ENCODE measurements at places on chromosomes 7 and 10.

DNA sequence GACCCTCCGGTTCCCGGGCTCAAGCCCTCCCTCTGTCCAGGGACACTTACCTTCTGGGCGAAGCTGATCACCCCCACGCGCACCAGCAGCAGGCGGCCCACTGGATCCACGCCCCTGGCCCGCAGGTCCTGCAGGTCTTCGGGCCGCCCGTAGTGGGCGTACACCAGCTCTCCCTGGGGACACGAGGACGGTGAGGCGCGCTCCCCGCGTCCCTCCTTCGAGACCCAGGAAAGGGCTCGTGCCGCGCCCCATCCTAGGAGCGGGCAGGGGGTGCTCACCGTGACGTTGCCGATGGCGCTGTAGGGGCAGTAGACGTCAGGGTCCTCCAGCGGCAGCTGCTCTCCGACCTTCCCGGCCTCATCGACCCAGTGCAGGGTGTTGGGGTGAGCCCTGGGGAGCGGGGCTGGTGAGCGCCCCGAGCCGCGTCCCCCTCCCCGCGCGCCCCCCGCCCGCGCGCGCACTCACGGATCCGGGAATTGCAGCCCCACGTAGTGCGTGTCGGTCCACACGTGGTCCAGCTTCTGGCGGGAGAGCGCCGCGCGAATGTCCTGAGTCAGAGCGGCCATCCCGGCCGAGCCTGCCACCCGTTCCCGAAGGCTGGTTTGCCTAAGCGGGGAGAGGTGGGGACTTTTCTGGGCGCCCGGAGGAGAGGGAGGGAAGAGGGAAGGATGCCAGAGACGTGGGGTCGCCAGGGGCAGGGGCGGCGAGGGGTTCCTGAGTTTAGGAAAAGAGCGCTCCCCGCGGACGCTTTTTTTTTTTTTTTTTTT, 8.2 kb downstream of the TFR2 start:
- no peak for DNase-seq

GRCh38 chr7:78037603-78038002, 239.0 kb downstream of the PHTF2 start:
- no peak for DNase-seq

DNA sequence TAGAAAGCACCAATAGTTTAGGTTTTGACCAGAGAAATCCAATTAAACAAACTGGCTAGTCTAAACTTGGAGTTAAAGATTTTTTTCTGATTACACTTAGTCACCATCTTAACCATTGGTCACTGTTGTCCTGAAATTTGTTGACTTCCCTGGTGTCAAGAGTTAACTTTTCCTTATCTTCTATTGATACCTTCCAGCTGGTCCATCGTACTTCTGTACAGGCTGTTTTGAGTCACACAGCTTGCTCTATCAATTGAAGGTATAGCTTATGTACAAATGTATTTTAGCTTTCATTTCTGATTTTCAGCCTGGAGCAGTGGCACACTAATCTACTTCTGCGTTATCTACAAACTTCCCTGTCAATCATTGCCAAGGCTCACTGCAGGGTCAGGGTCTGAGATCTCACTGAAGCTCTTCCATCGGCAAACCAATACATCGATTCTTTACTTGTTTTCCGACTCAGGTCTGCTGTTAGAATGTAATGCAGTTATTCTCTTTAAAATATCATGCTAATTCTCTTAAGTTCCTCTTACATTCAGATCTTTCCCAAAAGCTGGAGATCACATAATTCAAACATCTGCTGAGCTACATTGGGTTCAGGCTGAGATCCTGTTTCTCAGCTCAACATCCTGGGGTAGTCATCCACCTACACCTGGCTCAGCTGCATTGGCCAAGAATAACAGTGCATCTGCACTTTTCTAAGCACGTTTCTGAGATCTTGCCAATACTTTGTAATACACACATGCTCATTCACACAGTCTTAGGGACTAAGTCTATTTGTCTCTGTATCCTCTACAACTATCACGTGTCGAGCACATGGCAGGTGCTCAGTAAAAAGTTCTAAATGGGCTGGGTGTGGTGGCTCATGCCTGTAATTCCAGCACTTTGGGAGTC, 11.3 kb downstream of the MRPS33 start:
- no peak for DNase-seq

- DNase-seq = no peak
These were observed 105.0 kb downstream of the KMT2C start for GRCh38 chr7:152330827-152331226.

- no peak for DNase-seq
These were observed 913 bp downstream of the NPY start for GRCh38 chr7:24284699-24285506.

DNA sequence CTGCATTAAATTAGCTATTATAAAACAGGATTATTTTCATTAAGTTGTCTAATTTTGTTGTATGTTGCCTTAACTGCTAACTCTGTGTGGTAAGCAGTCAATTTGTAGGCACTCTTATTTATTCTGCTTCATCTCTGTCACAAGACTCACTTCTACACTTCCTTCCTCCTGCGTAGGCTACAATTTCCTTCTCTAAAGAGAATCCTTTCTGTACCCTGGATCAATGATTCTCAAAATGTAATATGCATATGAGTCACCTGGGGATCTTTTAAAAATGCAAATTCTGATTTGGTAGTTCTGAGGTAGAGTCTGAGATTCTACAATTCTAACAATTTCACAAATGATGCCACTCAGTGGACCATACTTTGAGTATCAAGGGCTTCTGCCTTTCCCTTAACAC, 4.4 kb upstream of the UBE2D1 start:
- DNase-seq = no peak

DNA sequence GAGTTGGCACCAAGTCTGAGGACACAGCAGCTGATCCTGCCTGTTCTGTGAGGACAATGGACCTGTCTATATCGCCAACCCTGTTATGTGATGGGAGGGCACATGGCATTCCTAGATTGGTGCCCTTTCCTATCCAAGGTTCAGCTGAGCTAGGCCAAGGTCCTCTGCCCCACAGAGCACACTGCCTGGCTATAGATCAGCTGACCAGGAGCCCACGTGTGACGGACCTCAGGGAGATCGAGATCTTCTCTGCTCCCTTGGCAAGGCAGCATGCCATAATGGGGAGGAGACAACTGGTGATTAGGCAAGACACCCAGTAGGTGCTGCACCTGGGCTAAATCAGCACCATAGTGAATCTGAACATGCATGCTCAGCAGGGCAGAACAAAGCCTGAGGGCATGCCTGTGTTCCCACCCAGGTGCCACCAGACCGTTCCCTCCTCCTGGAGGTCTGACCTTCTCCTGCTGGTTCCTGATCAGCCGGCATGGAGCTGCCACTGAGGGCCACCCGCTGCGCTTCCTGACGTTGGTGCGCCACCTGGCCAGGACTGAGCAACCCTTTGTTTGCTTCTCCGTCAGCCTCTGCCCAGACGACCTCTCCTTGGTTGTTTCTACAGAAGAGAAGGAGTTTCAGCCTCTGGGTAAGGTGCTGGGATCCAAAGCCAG, 93.7 kb downstream of the WDFY4 start:
- DNase-seq = no peak
